ENCODE measurements at places on chromosomes 5 and 9. TPM values are rescaled to one million over a fixed set of nuclear protein-coding genes. Genes with fewer than 3 reads are reported as not detected.

DNA sequence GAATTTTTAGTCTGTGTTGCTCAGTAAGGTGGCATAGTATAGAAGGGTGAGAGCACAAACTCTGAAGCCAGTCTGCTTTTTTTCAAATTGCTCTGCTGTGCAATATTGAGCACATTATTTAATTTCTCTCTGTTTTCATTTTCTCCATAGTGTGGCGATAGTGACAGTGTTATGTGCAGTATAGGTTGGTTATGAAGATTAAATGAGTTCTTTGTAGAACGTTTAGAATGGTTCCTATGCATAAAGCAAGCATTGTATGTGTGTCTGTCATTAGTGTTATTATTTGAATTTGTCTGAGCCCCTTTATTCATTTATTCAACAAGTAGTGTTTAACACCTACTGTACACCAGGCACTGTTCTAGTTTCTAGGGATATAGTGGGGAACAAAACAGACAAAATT, 9.2 kb downstream of the PRR16 start:
- DNase-seq, result no peak
- no peaks in the 10 kb centered on the region for H3K4me1 ChIP-seq
- H3K36me3 ChIP-seq, result no peaks in the 10 kb centered on the region
- no peak overlapping the region for H3K27ac ChIP-seq

ANKRA2 gene
- 28.7 TPM for total RNA-seq

- H3K27ac ChIP-seq, result no peak overlapping the region
- no peak for DNase-seq
- H3K36me3 ChIP-seq, result no peaks in the 10 kb centered on the region
Observed at GRCh38 chr9:73548201-73548600, 396.5 kb downstream of the ANXA1 start.

GRCh38 chr9:130191068-130191748, 19.0 kb downstream of the NCS1 start:
- no peak for DNase-seq
- H3K27me3 ChIP-seq, result no peaks in the 10 kb centered on the region
- H3K36me3 ChIP-seq, result no peaks in the 10 kb centered on the region
- H3K27ac ChIP-seq, result 0 out of 2 replicates have a peak overlapping the region, but pooled peaks have one; percentile 26
- no peak overlapping the region for H3K4me3 ChIP-seq

DNA sequence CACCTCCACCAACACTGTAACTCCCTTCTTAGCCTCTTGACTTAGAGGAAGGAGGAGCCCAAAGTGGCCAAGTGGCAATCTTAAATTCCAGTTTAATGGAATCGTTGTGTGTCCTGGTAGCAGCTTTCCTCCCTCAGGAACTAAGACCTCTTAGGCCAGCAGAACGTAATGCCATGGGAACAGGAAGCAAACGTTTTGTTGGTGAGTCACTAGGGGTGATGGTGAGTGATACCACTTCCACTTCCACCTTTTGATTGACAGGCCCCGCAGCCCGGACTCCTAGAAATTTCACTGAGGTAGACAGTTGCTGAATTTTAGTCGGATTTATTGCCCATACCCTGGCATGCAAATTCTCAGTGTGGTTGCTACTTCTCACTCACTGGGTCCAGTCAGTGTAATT, 94.2 kb upstream of the FBN2 start:
- DNase-seq, result no peak
- H3K27ac ChIP-seq, result no peak overlapping the region
- H3K36me3 ChIP-seq, result no peaks in the 10 kb centered on the region
- H3K4me3 ChIP-seq, result no peak overlapping the region
- no peaks in the 10 kb centered on the region for H3K4me1 ChIP-seq
- H3K27me3 ChIP-seq, result no peaks in the 10 kb centered on the region

DNA sequence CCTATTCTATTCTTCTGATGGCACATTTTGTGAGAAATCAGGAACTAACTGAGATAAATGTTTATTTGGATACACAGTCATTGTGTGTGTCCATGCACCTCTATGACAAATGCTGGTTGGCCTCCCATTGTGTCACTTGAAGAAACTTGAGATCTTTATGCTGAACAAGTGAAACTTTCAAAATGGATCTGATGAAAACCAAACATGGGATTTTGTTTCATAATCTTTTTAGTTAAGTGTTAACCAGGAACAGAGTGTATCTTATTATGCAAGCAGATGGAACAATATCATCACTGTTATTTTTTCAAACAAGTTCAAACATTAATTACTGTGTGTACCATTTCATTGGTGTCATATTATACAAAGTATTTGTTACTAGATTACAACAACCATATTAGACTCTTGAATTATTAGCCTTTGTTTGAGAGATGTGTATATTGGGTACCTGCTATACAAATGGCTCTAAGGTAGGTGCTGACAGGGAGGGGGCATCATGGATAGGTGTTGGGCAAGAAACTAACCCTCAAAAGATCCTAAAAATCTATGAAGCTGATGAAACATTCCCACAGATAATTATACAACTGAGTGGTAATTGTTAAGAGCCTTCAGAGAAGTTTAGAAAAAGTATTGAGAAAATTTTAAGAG, 159.8 kb downstream of the PALM2AKAP2 start:
- no peaks in the 10 kb centered on the region for H3K4me1 ChIP-seq
- no peak overlapping the region for H3K27ac ChIP-seq
- DNase-seq, result no peak
- H3K4me3 ChIP-seq, result no peak overlapping the region

- no peak overlapping the region for H3K27ac ChIP-seq
- H3K27me3 ChIP-seq, result no peaks in the 10 kb centered on the region
- H3K4me3 ChIP-seq, result no peak overlapping the region
- peaks cover 4% of the 10 kb centered on the region for H3K4me1 ChIP-seq
Observed at GRCh38 chr9:71004196-71004595, 117.2 kb downstream of the TRPM3 start.

DNA sequence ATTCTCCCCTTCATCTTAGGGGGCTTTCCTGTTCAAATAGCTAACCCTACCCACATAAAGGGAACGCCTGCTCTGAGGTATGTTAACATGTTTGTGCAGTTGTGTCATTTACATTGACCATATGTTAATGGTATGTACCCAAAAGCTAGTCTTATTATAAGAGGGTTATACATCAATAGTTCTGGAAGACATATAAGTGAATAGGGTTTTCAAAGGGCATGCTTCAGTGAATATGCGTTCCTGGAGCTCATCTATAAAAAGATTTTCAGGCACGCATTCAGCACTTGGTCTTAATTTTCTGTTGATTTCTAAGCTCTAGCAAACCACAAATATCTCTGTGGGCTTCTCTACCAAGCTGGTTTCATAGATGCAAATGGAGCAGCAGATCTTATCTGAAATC, 766.1 kb downstream of the IRX1 start:
- no peak overlapping the region for H3K27ac ChIP-seq
- no peak overlapping the region for H3K4me3 ChIP-seq
- no peak for DNase-seq
- no peaks in the 10 kb centered on the region for H3K36me3 ChIP-seq

- peak overlapping the region; percentile 87 for H3K27ac ChIP-seq
- H3K4me3 ChIP-seq, result no peak overlapping the region
- peak; percentile 95 for DNase-seq
- H3K27me3 ChIP-seq, result no peaks in the 10 kb centered on the region
- no peaks in the 10 kb centered on the region for H3K36me3 ChIP-seq
- H3K4me1 ChIP-seq, result peaks cover 32% of the 10 kb centered on the region
Observed at GRCh38 chr9:92970467-92970923, 23.2 kb downstream of the FGD3 start.

GRCh38 chr9:114784721-114785279, 21.0 kb downstream of the TNFSF15 start:
- H3K4me3 ChIP-seq, result no peak overlapping the region
- no peaks in the 10 kb centered on the region for H3K27me3 ChIP-seq
- no peaks in the 10 kb centered on the region for H3K36me3 ChIP-seq
- no peak for DNase-seq
- no peak overlapping the region for H3K27ac ChIP-seq

GRCh38 chr9:137552022-137552768, 516 bp downstream of the MRPL41 start:
- DNase-seq, result peak; percentile 54
- H3K36me3 ChIP-seq, result 0 out of 2 replicates have a peak, but pooled peaks cover 3% of the 10 kb centered on the region
- H3K27ac ChIP-seq, result 0 out of 2 replicates have a peak overlapping the region, but pooled peaks have one; percentile 32
- no peaks in the 10 kb centered on the region for H3K27me3 ChIP-seq

GRCh38 chr5:81154725-81155124, 78.4 kb upstream of the CKMT2 start:
- no peaks in the 10 kb centered on the region for H3K4me1 ChIP-seq
- DNase-seq, result no peak
- H3K27me3 ChIP-seq, result no peaks in the 10 kb centered on the region
- no peaks in the 10 kb centered on the region for H3K36me3 ChIP-seq
- H3K4me3 ChIP-seq, result no peak overlapping the region
- no peak overlapping the region for H3K27ac ChIP-seq

GRCh38 chr5:171405615-171406014, 13.8 kb upstream of the FGF18 start:
- peaks cover 73% of the 10 kb centered on the region for H3K36me3 ChIP-seq
- H3K27ac ChIP-seq, result no peak overlapping the region
- peaks cover 13% of the 10 kb centered on the region for H3K4me1 ChIP-seq
- H3K27me3 ChIP-seq, result no peaks in the 10 kb centered on the region

GBGT1 gene
- total RNA-seq, result 15.7 TPM

ASS1 gene
- total RNA-seq, result 98.1 TPM

- no peak overlapping the region for H3K4me3 ChIP-seq
- H3K36me3 ChIP-seq, result no peaks in the 10 kb centered on the region
- H3K27ac ChIP-seq, result no peak overlapping the region
- no peak for DNase-seq
Observed at GRCh38 chr9:120256146-120256545, 323.8 kb downstream of the CDK5RAP2 start.

DNA sequence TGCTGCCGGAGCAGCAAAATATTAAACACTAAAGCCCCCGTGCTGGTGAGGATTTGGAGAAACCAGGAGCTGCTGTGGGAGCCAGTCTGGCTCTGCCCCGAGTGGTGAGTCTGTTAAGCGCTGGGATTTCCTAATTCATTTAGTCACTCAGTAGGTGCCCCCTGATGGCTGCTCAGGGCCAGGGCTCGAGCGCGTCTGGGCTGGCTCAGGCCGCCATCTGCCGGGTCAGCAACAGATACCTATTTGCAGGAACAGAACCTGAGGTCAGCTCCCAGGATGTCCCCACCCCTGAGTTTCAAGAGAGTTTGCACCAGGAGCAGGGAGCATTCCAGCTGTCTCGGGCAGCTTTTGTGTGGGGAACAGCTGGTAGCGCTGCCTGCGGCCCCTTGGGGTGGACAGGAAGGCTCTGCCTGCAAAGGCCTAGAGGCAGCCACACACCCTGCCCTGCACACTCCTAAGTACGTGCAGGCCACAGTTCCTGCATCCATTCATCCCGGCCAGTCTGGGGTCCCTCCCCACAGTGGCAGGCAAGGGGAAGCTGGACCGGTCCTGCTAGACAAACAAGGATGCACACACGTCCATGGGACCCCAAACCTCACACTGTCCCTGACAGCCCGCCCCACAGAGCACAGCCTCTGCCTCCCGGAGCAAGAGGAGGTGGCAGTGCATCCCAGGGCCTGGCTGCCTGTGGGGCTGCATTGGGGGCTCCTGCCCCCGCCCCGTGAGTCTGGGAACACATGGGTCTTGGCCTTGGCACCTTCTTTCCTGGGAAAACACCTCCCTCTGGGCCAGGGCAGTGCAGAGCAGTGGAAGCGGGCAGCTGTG, 83.7 kb downstream of the ADAMTS2 start:
- no peaks in the 10 kb centered on the region for H3K4me1 ChIP-seq
- peak; percentile 92 for DNase-seq
- H3K4me3 ChIP-seq, result no peak overlapping the region
- no peaks in the 10 kb centered on the region for H3K27me3 ChIP-seq
- H3K36me3 ChIP-seq, result no peaks in the 10 kb centered on the region

- no peaks in the 10 kb centered on the region for H3K36me3 ChIP-seq
- DNase-seq, result no peak
- no peaks in the 10 kb centered on the region for H3K27me3 ChIP-seq
- no peaks in the 10 kb centered on the region for H3K4me1 ChIP-seq
Observed at GRCh38 chr9:19876569-19877316, 87.9 kb upstream of the SLC24A2 start.

TRIM36 gene
- total RNA-seq, result 10.1 TPM

GRCh38 chr9:24881361-24881760, 335.7 kb upstream of the IZUMO3 start:
- no peak overlapping the region for H3K27ac ChIP-seq
- DNase-seq, result peak; percentile 35
- H3K27me3 ChIP-seq, result no peaks in the 10 kb centered on the region
- no peak overlapping the region for H3K4me3 ChIP-seq
- no peaks in the 10 kb centered on the region for H3K36me3 ChIP-seq
- H3K4me1 ChIP-seq, result peaks cover 16% of the 10 kb centered on the region

DNA sequence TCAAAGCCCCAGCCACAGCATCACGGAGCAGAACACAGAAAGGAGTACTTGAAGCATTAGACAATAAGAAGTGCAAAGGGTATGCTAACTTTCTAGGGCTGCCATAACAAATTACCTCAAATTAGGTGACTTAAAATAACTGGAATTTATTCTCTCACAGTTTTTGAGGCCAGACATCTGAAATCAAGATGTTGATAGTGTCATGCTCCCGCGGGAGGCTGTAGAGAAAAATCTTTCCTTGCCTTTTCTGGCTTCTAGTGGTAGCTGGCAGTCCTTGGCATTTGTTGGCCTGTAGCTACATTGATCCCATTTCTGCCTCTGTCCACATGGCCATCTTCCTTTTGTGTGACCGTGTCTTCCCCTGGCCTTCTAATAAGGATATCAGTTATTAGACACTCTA, 51.9 kb upstream of the SPDL1 start:
- DNase-seq, result no peak
- no peak overlapping the region for H3K4me3 ChIP-seq
- H3K27me3 ChIP-seq, result no peaks in the 10 kb centered on the region
- peaks cover 14% of the 10 kb centered on the region for H3K4me1 ChIP-seq
- H3K36me3 ChIP-seq, result no peaks in the 10 kb centered on the region

- H3K36me3 ChIP-seq, result no peaks in the 10 kb centered on the region
- H3K27ac ChIP-seq, result no peak overlapping the region
- H3K4me1 ChIP-seq, result no peaks in the 10 kb centered on the region
- H3K4me3 ChIP-seq, result no peak overlapping the region
- no peak for DNase-seq
Observed at GRCh38 chr5:9775339-9775738, 145.2 kb upstream of the TAS2R1 start.

Data from GM23338 (cell line).